A549 treated with dexamethasone at 1 μM for 4 hours (cell line): ENCODE measurements at places on chromosomes 7 and 10. TPM values are rescaled to one million over a fixed set of nuclear protein-coding genes. Genes with fewer than 3 reads are reported as not detected.

Gene TMEM270
- total RNA-seq, result 0.11 to 0.25 TPM (median 0.21 TPM) in 5 replicates

Gene GIMAP7
- total RNA-seq, result not detected in 5 replicates

Gene PHKG1
- 0.39 to 0.77 TPM (median 0.54 TPM) in 5 replicates for total RNA-seq

Gene IDI1
- total RNA-seq, result 29.8 to 36.3 TPM (median 32.0 TPM) in 5 replicates

Gene SPDYE6
- total RNA-seq, result not detected in 5 replicates

Gene SAP25
- 0.32 to 0.66 TPM (median 0.38 TPM) in 4 of 5 replicates, not detected in the other for total RNA-seq

Gene C7orf57
- 0.27 to 0.35 TPM (median 0.27 TPM) in 5 replicates for total RNA-seq

Gene GIMAP1
- total RNA-seq, result not detected in 5 replicates

Gene HTRA1
- 50.2 to 65.4 TPM (median 53.2 TPM) in 5 replicates for total RNA-seq

Gene TEX36
- total RNA-seq, result not detected in 5 replicates

Gene UNC5B
- total RNA-seq, result 2.8 to 5.0 TPM (median 4.7 TPM) in 5 replicates

Gene KNDC1
- total RNA-seq, result 0.60 to 1.5 TPM (median 1.3 TPM) in 5 replicates

Gene SMKR1
- total RNA-seq, result 7.6 to 10.0 TPM (median 7.9 TPM) in 5 replicates

Gene TMEM139
- total RNA-seq, result 0.63 to 1.0 TPM (median 0.67 TPM) in 5 replicates

Gene SLIT1
- 0.02 to 0.10 TPM (median 0.06 TPM) in 5 replicates for total RNA-seq

Gene PAPOLB
- total RNA-seq, result not detected in 5 replicates

Gene DRGX
- 0.05 TPM in 2 of 5 replicates, not detected in the others for total RNA-seq

Gene OLAH
- total RNA-seq, result 0.90 to 1.1 TPM (median 1.0 TPM) in 5 replicates

Gene GLI3
- 0.05 to 0.45 TPM (median 0.19 TPM) in 5 replicates for total RNA-seq

Gene CHST15
- total RNA-seq, result 6.3 to 8.9 TPM (median 8.0 TPM) in 5 replicates

Gene CYP3A4
- 0.05 to 0.14 TPM (median 0.08 TPM) in 4 of 5 replicates, not detected in the other for total RNA-seq

Gene SDK1
- 0.50 to 0.98 TPM (median 0.68 TPM) in 5 replicates for total RNA-seq

Gene NEURL1
- 0.55 to 0.88 TPM (median 0.73 TPM) in 5 replicates for total RNA-seq

Gene IQCE
- total RNA-seq, result 7.8 to 13.0 TPM (median 12.2 TPM) in 5 replicates

Gene SMO
- 10.6 to 14.5 TPM (median 12.6 TPM) in 5 replicates for total RNA-seq

Gene LIMK1
- 24.9 to 39.6 TPM (median 37.8 TPM) in 5 replicates for total RNA-seq

Gene FGFR2
- 0.25 to 0.81 TPM (median 0.34 TPM) in 5 replicates for total RNA-seq

Gene VSTM2A
- 0.08 TPM in 2 of 5 replicates, not detected in the others for total RNA-seq

Gene TMEM176B
- 0.12 to 0.22 TPM (median 0.14 TPM) in 3 of 5 replicates, not detected in the others for total RNA-seq

Gene PIK3AP1
- 0.50 to 0.84 TPM (median 0.57 TPM) in 5 replicates for total RNA-seq

Gene KCND2
- not detected in 5 replicates for total RNA-seq

Gene CUBN
- 0.04 to 0.38 TPM (median 0.06 TPM) in 5 replicates for total RNA-seq

Gene SPDYE8
- total RNA-seq, result not detected in 5 replicates

Gene HOXA5
- 4.3 to 6.1 TPM (median 5.0 TPM) in 5 replicates for total RNA-seq

Gene MYO1G
- total RNA-seq, result 0.14 to 0.33 TPM (median 0.26 TPM) in 5 replicates

Gene SKIDA1
- total RNA-seq, result 0.96 to 1.4 TPM (median 1.2 TPM) in 5 replicates

Gene SLC29A4
- total RNA-seq, result 9.4 to 17.9 TPM (median 15.5 TPM) in 5 replicates

Gene USP6NL
- 10.8 to 14.7 TPM (median 13.0 TPM) in 5 replicates for total RNA-seq

Gene SLC26A5
- total RNA-seq, result not detected in 5 replicates

Gene CCDC172
- not detected in 5 replicates for total RNA-seq

Gene C10orf62
- 0.07 to 0.20 TPM (median 0.11 TPM) in 4 of 5 replicates, not detected in the other for total RNA-seq

Gene PLXNA4
- total RNA-seq, result 0.37 to 0.53 TPM (median 0.50 TPM) in 5 replicates

Gene HOXA2
- total RNA-seq, result 0.61 to 0.88 TPM (median 0.69 TPM) in 5 replicates

Gene MAT1A
- total RNA-seq, result 0.04 to 0.11 TPM (median 0.04 TPM) in 5 replicates

Gene OGDHL
- 0.41 to 0.60 TPM (median 0.50 TPM) in 5 replicates for total RNA-seq

Gene ACSM6
- total RNA-seq, result 0.06 TPM in 1 of 5 replicates, not detected in the others

Gene IGFBP1
- 53.7 to 72.9 TPM (median 66.2 TPM) in 5 replicates for total RNA-seq

Gene PNLIPRP2
- total RNA-seq, result 0.09 to 0.11 TPM in 2 of 5 replicates, not detected in the others

Gene RSPH10B2
- total RNA-seq, result 0.06 to 0.15 TPM (median 0.09 TPM) in 4 of 5 replicates, not detected in the other

Gene BCCIP
- total RNA-seq, result 96.4 to 134 TPM (median 110 TPM) in 5 replicates

Gene CLCN1
- total RNA-seq, result 0.03 to 0.06 TPM (median 0.05 TPM) in 3 of 5 replicates, not detected in the others

Gene TBRG4
- total RNA-seq, result 87.5 to 109 TPM (median 102 TPM) in 5 replicates

Gene SUGCT
- 0.70 to 1.5 TPM (median 1.3 TPM) in 5 replicates for total RNA-seq

Gene HOXA4
- total RNA-seq, result 1.6 to 2.2 TPM (median 1.7 TPM) in 5 replicates

Gene MUC12
- 13.7 to 18.6 TPM (median 16.4 TPM) in 5 replicates for total RNA-seq

Gene FAM221A
- total RNA-seq, result 0.25 to 0.67 TPM (median 0.34 TPM) in 5 replicates
